ENCODE measurements at places on chromosomes 3 and 15.

DNA sequence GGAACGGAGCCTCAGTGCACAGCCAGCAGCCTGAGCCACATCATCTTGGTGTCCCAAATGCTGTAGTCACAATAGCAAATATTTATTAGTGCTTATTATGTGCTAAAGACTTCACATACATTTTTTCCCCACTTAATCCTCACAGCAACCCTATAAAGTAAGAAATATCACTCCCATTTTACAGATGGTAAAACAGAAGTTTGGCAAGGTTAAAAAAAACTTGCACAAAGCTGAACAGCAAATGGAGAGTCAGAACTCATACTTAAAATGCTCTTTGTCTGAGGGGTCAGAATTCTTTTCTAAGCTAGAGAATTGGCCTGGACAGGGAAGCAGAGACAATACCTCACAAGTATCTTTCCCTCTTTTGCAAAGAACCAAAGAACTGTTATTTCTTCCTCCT lies 30.9 kb upstream of the THRB start:
- no peak for DNase-seq

- DNase-seq: no peak
Measured at GRCh38 chr3:84987706-84988504, 29.1 kb downstream of the CADM2 start.

DNA sequence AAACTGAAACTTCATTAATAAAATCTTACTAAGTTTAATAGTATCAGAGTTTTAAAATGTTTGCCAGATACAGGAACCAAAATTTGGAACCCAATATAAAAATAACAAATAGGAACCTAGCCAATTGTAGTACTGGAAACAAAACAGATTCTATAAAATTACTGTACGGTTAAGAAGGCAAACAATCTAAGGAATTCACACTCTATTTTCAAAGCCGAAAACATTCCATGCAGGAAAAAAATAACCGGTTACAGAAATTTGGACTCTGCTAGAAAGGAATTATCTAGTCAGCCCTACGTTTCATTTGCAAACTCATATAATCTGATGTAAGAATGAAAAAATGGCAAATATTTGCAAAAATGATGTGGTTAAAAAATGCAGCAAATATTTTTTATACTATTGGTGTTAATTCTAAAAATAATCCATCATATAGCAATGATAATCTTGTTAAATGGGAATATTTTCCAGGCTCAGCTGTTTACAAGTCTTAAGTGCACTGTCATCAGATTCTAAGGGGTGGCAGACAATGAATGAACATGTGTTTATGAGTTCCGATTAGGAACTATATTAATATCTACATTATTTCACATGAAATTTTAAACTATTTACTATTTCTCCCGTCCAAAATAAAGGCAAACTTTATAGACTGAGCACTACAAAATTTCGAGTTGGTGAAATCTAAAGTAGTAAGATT lies 58.1 kb downstream of the DCBLD2 start:
- no peak for DNase-seq

GRCh38 chr15:29039466-29040369 lies 153.9 kb downstream of the APBA2 start:
- DNase-seq: no peak

DNA sequence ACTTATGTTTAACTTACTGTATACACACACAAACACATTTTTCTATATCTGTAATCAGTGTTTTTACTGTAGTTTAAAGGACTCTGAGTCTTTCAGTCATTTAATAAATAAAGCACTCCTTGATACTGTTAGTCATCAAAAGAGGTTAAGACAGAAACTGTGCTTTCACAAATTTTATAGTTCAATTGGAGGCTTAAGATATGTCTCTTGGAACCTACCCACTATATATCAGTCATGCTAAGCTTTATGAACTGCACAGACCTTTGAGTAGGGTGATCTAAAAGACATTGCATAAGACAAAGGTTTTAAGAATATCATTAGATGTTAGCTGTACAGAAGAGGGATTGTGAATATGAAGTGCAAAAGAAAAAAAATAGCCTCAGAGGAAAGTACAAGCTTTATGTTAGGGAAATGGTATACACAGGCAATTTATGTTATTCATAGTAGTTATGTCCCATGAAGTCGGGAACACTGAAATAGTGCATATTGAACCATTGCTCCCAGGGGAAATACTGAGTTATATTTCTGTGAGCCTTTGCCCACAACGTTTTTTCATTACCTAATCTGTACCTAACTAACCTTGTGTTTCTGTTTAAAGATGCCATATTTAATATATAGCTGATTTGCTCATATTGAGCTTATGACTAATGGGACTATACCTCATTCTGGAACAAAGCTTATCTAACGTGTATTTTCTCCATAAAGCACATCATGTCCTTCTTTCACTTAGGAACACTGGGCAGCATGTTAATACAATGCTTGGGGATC lies 19.7 kb downstream of the CHMP2B start:
- no peak for DNase-seq

GRCh38 chr15:35379972-35380371 lies 166.0 kb downstream of the DPH6 start:
- no peak for DNase-seq

- no peak for DNase-seq
Measured at GRCh38 chr3:66199089-66199473, 21.7 kb upstream of the SLC25A26 start.

DNA sequence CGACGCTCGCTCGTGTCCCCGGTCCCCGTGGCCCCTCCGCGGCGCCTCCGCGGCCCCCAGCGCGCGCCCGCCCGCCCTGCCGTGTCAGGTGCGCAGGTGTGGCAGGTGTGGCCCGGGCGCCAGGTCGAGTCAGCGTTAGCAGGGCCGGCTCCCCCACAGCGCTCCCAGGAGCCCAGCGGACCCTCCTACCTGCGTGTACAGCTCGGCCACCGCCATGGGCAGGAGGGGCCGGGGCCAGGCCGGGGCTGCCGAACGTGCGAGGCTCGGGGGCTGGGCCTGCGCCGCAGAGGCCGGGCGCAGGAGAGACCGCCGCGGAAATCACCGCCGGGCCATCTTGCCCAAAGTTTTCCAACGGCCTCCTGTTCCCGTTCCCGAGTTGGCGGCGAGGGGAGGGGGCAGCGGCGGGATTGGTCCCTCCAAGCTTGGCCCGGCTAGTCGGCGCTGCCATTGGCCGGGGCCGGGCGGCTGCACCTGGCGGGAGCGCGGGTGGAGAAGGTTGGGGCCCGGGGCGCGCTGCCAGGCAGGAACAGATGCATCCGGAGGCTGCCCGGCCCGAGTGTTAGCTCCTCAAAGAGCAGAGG lies at the start of gene MYO5C:
Gene MYO5C (minus strand): TSS at position 384 of the 581 bp plus-strand sequence. CDS start 168 bp downstream, at position 216.
- no peak for DNase-seq

DNA sequence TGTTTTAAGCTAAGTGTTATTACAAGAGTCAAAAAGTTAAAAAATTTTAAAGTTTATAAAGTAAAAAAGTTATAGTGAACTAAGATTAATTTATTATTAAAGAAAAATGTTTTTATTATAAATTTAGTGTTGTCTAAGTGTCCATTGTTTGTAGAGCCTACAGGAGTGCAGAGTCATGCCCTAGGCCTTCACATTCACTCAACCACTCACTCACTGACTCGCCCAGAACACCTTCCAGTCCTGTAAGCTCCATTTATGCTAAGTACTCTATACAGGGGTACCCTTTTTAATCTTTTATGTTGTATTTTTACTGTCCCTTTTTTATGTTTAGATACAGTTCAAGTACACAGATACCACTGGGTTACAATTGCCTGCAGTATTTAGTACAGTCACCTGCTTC lies 37.2 kb downstream of the EEFSEC start:
- DNase-seq: no peak

DNA sequence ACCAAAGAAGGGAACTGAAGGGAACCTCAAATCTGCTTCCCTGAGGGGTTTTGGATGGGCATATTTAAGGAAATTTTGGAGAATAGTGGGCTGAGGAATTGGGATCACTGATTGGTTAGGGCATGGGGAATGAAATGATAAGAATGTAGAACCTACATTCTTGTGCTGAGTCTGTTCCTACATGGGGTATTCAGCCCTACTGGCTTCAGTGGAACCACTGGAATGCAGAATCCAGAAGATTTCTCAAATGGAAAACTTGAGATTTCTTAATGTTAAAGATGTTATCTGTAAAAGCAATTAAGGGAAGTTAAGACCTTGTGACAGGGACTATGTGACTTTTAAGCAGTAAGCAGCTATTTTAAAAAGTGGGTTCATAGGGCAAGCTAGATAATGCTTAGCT lies 1062.4 kb downstream of the AGBL1 start:
- no peak for DNase-seq

GRCh38 chr15:80550219-80550907 lies 144.7 kb upstream of the ABHD17C start:
- DNase-seq: no peak

- no peak for DNase-seq
Measured at GRCh38 chr3:124118397-124118796, 126.5 kb upstream of the ROPN1 start.

GRCh38 chr3:100264242-100264641 lies 3.5 kb downstream of the TBC1D23 start:
- DNase-seq: no peak

- no peak for DNase-seq
Measured at GRCh38 chr15:34793071-34793470, 2.3 kb downstream of the ACTC1 start.

DNA sequence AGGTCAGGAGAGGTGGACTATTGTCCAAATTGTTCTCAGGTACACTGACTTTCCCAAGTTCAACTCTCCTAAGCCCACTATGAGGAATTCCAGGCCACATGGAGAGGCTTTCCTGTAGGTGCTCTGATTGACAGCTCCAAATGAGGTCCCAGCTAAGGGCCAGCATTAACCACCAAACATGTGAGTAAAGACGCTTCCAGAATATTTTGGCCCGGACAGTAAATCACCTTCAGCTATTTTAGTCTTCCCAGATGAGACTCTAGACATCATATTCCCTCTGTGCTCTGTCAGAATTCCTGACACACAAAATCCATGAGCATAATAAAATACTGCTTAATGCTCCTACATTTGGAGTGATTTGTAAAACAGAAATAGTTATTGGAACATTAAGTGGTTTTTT lies 135.5 kb downstream of the TGFBR2 start:
- no peak for DNase-seq

- no peak for DNase-seq
Measured at GRCh38 chr15:95594496-95594895, 736.0 kb upstream of the NR2F2 start.

DNA sequence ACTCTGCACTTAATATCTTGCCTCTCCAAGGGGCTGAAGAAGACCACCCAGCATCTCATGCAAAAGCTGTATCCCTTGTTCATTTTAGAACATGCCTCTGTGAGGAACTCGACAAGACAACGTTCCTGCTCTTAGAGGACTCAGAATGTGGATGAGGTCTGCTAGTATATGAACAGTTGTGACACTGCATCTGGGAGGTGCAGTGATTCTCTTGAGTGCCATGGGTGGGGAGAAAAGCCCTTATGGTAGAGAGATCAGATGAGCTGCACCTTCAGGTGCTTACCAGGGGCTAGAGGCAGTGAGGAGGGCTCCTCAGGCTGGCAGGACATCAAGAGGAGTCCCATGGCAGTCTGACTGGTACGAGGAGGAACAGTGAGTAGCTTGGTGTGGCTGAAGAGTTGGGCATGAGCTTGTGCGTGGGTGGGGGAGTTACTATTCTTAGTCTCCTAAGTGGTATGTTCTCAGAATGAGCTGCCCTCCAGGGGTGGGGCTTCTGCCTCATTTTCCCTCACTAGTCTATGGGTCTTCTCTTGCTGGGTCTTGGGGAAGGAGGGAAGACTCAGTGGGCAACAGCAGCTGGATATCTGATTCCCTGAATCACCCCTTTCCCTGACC lies 56.7 kb upstream of the ATP2B2 start:
- no peak for DNase-seq

DNA sequence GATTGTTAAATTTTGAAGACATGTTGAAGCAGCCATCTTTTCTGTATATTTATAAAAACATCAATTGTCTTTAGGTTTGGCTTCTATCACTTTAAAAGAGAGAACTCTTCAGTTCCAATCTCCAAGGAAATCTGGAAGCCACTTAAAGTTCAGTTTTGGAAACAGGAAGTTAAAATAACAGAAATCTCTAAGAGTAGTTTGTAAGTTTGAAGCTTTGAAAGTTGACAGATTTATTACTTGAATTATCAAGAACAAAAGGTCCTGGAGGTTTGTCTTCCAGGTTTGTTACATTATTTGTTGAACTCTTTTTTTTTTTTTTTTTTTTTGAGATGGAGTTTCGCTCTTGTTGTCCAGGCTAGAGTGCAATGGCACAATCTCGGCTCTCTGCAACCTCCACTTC lies 30.0 kb downstream of the RNF111 start:
- DNase-seq: no peak

DNA sequence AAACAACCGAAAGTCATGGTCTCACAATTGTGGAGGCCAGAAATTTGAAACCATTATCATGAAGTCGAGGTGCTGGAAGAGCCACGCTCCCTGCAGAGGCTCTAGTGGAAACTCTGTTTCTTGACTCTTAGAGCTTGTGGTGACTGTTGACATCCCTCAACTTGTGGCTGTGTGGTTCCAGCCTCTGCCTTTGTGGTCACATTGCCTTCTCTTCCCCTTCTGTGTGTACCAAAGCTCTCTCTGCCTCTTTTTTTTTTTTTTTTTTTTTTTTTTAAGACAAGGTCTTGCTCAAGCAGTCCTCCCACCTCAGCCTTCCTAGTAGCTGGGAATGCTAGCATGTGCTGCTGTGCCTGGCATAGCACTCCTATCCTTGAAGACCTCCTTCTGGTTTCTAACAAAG lies 48.7 kb upstream of the CRTC3 start:
- DNase-seq: no peak

GRCh38 chr3:39291903-39292329 lies 12.1 kb upstream of the CX3CR1 start:
- peak; percentile 10 for DNase-seq

DNA sequence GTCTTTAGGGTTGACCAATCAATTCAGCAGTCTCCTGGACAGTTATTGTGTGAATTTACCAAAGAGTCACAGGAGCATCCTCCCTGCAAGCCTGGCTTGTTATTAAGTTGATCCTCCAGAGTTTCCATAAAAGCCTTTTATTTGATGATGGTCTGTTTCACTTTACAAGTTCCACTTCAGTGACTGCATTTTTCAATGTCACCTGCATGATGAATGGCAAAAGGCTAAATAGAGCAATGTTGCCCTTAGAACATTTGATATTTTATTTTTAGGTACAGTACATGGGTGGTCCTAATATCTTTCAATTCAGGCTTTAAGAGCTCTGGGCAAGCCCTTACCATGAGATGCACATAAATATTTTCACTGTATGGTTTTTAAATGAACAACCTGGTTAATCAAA lies 22.6 kb downstream of the GUCA1C start:
- DNase-seq: no peak
